ENCODE measurements at places on chromosomes 6 and 20.

DNA sequence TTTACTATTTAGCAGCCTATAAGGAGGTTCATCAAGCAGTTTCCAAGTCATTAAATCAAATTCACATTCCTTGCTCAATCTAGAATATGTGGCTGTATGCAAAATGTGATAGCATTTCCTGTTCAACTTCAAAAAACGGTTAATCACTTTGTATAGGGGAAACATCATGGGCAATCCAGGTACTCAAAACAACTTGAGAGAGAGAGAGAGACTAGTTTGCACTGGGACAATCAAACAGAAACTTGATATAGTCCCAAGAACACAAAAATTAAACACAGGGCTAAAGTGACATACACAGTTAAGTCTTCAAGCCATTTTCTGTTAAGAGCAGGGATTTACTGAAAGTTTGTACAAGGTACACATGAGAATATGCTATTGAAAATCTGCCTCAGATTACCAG is 7.4 kb downstream of the CPNE1 start:
- DNase-seq, result no peak

GRCh38 chr6:26223650-26224546 is 136.7 kb downstream of the HFE start:
- peak; percentile 84 for DNase-seq

DNA sequence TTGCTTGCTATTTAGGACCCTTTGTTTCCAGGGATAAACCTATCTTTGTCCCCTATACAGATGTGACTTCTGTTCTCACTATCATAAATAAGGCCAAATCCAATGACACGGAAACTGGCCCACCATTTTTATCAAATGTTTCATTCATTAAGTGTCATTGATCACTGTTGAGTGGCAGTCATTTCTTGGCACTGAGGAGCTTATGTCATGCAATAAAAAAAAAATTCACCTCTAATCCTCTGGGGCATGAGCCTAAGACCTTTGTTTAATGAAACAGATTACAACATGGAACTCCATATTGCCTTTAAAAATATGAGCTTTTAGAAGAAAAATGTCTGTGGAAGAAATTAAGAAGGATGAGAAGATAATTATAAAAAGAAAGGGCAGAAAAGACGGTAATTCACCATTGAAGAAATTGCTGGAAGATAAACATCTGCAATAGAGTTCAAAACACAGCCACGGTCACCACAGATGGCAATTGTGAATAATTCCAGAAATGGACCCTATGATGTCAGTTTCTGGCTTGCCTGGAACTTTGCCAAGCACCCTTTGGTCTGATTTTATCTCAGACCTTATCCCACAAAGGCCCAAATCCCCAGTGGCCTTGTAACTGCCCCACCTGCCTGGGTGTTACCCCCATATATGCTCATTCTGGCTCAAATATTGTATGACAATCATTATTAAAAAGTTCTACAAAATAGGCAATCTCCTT is 91.1 kb downstream of the DST start:
- no peak for DNase-seq

DNA sequence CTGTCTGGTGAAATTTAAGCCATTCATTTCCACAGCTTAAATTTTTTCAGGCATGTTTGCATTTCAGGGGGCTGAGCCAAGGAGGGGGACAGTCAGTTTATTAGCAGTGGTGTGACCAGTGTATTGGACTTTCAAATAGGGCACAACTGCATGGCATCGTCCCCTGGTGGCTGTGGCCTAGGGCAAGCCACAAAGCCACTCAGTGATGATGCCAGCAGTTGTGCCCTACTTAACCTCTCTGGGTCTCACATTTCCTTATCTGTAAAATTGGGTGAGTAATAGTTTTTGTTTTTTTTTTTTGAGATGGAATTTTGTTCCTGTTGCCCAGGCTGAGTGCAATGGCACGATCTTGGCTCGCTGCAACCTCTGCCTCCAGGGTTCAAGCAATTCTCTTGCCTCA is 48.0 kb downstream of the CDC5L start:
- no peak for DNase-seq

- DNase-seq, result no peak
Measured at GRCh38 chr6:6806844-6807518, 218.5 kb downstream of the LY86 start.

DNA sequence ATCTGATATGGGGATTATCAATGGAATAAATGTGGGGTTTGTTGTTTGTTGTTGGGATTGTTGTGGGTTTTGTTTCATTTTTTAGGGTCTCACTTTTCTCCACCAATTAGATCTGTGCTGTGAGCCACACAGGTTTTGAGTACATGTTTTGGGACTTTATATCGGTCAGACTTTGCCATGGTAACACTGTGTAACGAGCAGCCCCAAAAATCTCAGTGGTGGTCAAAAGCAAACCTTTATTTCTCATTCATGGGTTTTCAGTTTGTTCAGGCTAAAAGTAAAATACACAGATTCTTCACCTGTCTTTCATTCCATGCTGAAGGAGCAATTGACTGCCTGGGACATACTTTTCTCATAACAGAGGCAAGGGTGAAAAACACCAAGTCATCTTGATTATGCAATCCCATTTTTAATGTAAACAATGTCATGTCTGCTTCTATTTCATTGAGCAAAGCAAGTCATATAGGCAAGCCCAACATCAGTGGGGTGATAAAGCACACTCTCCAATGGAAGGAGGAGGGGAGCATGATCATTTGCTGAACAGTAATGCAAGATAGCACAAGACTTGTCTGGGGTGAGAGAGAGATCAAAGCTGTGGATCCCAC is 101.1 kb upstream of the PLCB4 start:
- DNase-seq, result no peak

DNA sequence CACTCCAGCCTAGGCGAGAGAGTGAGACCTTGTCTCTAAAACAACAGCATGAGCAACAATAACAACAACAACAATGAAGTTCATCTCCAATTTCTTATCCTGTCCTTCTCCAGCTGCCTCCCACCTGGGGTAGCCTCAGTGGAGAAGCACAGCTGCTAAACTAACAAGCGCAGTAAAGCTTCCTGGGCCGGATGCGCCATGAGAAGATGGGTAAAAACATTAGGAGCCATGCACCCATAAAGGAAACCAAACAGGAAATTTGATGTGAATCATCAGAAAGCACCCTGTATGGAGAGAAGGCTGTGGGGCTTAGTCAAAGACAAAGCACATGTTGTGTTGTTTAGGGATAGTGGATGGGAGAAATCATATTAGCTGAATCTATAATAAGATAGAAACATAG is 61.1 kb upstream of the CCN6 start:
- DNase-seq, result no peak

GRCh38 chr6:4162370-4162769 is 27.0 kb upstream of the ECI2 start:
- no peak for DNase-seq

DNA sequence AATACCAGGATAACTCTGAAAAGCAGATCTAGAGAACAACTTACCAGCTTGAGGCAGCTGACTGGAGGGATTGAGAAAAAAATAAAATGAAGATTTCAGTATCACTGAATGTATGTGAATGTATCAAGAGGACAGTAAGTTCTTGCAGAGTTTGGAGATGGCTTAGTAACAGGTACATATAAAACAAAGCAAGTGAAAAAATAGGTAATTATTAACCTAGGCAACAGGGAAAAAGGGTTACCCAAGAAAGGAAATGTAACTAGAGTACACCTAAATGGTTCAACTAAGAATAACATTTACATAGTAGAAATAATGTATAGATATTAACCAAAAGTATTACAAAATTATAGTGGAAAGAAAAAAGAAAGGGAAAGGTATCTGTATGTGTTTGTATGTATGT is 67.3 kb downstream of the NRSN1 start:
- no peak for DNase-seq

DNA sequence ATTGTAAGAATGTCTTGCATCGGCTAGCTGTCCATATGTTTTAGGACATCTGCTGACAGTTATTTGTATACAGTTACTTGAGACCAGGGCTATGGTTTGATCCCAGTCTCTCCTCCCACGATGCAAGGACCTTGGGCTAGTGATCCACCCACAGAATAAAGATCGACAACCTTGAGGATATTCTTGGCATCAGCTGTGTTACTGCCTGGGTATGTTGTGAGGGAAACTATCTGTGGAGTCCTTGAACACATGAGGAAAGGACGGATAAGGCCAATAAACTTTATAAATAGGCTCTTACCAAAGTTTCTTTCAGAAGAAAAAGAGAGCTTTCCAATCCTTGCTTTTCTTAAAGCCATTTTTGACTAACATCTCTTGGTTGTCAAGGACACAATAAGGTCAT is 70.8 kb upstream of the HEY2 start:
- DNase-seq, result no peak

DNA sequence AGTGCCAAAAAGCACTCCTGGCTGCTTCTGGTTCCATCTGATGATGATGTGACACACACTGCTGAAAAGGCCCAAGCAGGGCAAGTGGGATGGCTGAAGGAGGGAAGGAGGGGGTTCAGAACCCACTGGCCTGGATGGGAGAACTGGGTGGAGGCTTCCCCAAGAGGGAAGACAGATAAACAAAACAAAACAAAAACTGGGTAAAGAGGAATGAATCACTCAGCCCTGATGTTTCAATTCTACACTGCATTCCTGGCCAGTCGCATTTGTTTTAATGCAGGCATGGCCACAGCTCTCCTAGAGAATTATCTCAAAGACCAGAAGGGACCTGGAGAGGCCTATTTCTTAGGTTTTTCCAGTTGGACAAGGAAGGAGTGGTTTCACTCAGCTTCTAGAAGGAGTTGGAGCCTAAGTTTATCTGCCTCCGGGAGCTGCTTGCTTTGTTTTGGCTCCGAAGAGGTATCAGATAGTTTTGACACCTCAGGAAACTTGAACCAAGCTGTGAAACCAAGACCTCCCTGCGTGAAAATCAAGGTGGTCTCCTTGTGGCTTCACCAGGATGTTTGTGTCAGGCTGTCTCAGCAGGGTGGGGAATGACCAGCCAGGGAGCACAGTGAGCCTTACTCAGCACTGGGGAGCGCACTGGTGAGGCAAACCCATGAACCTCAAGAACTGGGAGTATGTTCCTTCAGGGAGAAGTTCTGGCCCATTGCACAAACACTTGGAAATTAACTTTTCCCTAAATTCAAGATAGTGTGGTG is 16.1 kb downstream of the TTPAL start:
- DNase-seq, result no peak

GRCh38 chr6:126033696-126034095 is 47.4 kb downstream of the TRMT11 start:
- peak; percentile 72 for DNase-seq

- no peak for DNase-seq
Measured at GRCh38 chr6:88445188-88445965, 279.2 kb upstream of the CNR1 start.

DNA sequence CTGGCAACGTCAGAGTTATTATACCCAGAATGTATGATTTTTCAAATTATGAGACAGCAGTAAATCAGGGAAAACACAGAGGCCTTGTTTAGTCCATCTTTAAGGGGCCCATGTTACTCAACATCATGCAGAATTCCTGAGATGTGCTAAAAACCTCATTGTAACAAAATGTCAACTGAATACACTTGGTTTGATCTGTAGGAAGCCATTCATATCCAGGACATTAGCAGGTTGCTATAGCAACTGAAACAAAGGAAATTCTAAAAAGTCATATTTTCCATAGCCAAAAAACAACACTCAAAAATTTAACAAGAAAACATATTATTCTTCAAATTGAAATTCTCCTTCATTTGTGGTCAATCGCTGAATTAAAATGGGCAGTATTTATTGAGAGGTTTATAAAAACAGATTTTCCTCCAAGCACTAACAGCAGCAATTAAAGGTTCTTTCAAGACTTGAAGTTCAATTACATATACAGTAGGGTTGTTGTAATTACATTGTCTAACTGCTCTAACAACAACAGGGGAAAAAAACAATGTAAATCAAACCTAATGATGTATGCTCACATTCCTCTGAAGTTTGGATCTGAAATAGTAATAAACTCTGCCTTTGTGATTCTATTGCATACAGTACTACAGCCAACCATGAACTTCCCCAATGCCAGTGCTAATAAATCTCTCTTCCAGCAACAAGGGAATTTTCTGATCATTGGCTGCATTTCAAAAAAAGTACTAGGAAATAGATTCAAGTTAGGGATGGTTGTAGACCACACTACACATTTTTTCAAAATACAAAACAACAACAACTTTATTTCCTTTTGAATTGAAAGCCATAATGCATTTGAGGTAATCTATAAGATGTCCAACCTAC is 34.9 kb downstream of the COL12A1 start:
- no peak for DNase-seq

- DNase-seq, result no peak
Measured at GRCh38 chr6:133779916-133780695, 108.8 kb upstream of the TCF21 start.

DNA sequence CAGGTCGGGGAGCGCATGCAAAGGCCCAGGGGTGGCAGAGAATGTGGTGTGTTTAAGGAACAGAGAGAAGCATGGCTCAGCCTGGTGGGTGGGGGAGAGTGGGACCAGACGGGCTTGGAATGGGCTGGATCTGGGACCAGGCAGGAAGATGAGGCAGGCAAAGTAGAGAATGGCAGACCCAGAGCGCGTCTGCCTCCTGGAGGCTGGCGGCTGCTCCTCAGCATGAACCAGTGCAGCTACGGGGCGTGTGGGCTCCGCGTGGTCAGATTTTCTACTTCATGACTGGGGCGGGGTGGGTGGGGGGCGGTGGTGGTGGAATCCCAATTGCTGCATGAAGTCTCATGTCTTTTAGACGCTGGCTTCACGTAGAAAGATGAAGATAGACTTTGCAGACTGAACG is 135.6 kb downstream of the TFAP2C start:
- no peak for DNase-seq

- DNase-seq, result no peak
Measured at GRCh38 chr6:44522871-44523270, 135.4 kb downstream of the CDC5L start.

- no peak for DNase-seq
Measured at GRCh38 chr20:25275813-25276532, 28.1 kb downstream of the PYGB start.

- peak; percentile 70 for DNase-seq
Measured at GRCh38 chr6:149723771-149724417, 6.0 kb upstream of the LATS1 start.

DNA sequence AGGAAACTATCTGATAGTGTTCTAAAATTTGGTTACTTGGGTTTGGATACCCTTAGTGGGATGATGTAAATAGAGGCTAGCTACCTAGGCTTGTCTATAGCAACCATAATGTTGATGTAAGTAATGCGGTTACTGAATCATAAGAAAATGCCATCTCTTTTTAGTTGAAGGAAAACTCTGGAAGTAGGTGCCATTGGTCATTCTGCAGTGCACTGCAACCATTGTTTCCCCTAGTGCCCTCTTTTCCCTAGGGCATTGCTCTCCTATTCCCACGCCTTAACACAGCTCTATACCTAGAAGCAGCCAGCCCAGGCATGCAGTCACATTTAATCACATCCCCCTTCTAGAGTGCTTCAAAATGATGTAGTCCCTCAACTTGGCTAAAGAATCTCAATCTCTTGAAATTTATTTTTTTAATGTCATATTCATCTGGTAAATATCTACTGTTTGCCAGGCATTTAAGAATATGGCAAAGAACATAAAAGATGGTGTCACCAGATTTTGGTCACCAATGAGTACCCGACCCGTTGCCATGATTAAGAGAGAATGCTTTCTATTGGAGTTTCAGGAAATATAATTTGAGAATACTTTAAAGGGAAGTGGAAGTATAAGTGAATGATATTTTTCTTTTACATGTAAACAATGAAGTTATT is 10.4 kb downstream of the LOC128125822 start:
- DNase-seq, result peak; percentile 5

Data from GM23338 (cell line).